ENCODE measurements at places on chromosomes 2 and 18. TPM values are rescaled to one million over a fixed set of nuclear protein-coding genes. Genes with fewer than 3 reads are reported as not detected.
A peak's percentile ranks its signal among the peaks of the same experiment; 100 is the strongest.

The MTLN gene
- total RNA-seq: 6.4 TPM

- no peak for DNase-seq
Observed at GRCh38 chr18:54004828-54005227, 219.6 kb downstream of the MBD2 start.

The MRO gene
- total RNA-seq: 2.0 TPM

GRCh38 chr2:135066710-135067109 is 14.6 kb downstream of the RAB3GAP1 start:
- DNase-seq: no peak

DNA sequence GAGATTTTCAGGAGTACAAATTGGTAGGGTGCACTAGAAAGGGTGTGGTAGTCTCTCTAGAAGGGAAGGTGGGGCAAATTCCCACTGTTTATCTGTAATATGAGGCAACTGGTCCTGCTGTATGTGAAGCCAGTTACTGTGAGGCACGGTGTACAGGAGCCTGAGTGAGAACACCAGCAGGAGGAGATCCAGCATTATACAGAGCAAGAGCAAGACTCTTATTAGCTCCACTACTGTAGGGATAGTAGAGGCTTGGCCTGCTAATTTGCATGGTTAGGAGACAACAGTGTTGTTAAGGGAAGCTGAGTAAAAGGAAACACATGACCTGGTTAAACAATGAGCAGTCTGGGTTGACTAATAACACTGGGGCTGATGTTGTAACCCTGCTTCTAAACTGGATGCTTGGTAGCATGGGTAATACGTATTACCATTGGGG is 76.3 kb upstream of the WDSUB1 start:
- DNase-seq: no peak

DNA sequence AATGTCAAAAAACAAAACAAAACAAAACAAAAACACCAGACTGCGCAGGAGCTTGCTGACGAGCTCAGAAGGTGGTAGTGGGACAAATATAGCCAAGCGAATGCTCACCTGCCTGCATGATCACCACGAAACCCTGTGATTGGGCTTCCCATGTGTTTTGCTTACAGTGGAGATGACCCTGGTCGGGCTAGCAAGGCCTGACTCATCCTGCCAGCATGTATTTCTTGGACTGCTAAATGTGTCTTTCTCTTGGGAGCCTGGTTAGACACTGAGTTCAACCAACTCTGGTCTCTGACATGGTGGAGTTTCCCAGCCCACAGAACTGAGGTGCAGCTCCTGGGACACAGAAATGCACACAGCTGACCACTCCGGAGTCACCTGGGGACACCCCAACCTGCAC is 30.7 kb upstream of the DUSP2 start:
- DNase-seq: no peak

GRCh38 chr18:72869226-72870185 is 1.7 kb upstream of the NETO1 start:
- DNase-seq: peak; percentile 8

DNA sequence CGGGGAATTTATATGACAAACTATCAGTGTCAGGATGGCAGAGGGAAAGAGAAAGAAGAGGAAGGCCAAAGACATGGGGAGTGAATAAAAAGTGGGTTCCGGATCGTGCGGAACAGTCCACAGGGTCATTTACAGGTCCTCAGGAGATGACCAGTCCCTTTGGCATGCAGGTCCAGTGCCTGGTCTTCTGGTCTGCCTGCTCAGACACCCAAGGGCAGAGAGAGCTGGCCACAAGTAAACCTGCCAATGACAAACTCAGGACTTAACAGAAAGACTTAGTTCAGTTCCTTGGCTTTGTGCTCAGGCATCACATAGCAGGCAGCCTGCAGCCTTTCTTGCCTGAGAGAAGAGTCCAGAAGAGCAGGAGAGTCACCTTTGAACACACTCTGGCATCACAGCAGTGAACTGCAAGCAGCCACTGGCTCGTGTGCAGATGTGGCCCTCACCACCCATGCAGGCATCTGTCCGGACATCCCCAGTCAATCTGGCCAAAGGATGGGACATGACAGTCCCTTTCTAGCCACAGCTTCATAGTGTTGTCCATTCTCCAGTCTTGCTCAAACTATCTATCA is 14.0 kb downstream of the TMEM127 start:
- DNase-seq: peak; percentile 61

GRCh38 chr18:80086281-80086680 is 22.8 kb upstream of the ADNP2 start:
- no peak for DNase-seq

GRCh38 chr2:112077814-112078213 is 22.7 kb downstream of the TMEM87B start:
- DNase-seq: no peak

GRCh38 chr2:165632594-165632993 is 161.5 kb downstream of the GALNT3 start:
- no peak for DNase-seq

DNA sequence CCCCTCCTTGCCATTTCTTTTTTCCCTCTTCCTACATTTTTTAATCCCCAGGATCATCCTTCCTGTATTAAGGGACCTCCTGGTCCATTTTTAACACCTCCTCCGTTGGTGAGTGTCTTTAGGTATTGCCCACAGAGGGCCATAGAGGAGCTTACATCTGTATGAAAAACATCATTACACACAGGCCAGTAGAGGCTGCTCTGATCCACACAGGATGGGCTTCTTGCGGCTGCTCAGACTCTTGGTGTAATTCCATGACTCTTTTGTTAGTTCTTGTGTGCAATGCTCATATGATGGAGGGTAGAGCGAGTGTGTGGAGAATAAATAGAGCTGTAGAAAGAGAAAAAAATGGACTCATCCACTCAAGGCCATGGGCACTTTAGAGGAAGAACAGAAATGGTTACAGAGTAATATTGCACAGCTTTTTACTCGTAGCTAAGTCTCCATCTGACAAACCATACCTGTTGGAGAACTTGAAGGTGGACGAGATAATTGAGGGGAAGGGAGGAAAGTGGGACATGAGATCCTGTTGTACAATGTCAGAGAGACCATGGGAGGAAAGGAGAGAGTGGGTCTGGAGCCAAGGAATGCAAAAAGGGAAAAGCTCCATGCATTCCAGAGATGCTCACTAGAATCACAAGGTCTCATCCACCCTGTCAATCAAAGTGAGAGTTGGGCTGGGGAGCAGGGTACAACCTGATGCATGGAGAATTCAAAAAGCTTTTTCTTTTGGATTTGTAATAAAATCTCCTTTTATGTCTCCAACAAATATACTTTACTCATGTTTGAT is 129.7 kb upstream of the TNP1 start:
- DNase-seq: no peak

- DNase-seq: no peak
Observed at GRCh38 chr2:209937893-209938292, 64.5 kb upstream of the RPE start.

GRCh38 chr2:119252186-119253113 is 28.8 kb downstream of the STEAP3 start:
- DNase-seq: no peak

DNA sequence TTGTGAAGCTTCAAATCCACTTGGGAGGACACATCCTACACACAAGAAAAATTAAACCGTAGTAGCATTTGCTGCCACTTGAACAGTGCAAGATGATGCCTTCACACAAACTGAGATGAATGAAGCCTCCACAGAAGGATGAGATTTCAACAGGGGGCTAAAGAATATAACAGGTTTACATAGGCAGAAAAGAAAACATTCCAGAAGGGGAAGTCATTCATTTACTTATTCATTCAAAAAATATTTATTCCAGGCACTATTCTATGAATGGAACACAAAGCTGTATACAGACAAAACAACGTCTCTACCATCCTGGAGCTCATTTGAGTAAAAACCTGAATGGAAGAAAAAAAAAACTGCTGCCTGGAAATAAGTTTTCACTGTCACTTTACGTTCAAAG is 170.5 kb downstream of the CDH20 start:
- DNase-seq: no peak

DNA sequence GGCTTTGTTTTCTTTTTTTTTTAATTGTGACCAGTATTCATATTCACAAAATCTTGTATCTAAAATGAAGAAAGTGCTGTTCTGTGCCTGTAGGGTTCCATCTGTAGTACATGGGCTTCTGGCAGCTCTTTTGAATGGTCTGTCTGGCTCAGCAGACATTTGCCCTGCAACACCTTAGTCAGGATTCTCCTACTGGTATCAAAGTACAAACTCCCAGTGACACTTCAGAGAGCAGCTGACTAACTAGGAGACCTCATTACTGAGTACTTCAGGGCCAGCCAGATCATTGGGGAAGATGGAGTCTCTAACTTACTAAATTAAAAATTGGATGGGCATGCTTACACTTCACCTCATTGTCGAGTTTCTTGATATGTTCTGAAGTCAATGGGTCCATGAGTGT is 39.7 kb downstream of the GRHL1 start:
- DNase-seq: no peak

The PLCD4 gene
- 13.8 TPM for total RNA-seq

DNA sequence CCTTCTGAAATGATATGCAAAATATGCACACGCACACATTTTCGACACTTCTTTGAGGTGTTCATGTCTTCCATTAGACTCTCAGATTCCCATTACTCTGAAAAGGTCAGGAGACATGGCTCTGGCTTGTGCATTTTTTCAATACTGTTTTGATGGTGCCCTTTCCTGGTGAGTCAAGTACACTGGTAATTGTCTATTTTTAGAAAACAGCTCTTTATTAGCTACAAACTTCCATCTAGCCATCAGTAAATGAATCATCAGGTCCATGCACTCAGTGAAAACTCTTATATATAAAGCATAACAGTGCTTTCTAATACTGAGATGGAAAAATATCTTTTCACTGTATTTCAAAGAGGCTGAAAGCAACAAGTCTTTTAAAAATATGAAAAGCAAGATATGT is 194.9 kb downstream of the GALNT1 start:
- no peak for DNase-seq

GRCh38 chr2:28340312-28341202 is 52.1 kb upstream of the FOSL2 start:
- DNase-seq: no peak

The SPC25 gene
- total RNA-seq: not detected

GRCh38 chr2:109079590-109079989 is 49.4 kb upstream of the SH3RF3 start:
- DNase-seq: no peak

DNA sequence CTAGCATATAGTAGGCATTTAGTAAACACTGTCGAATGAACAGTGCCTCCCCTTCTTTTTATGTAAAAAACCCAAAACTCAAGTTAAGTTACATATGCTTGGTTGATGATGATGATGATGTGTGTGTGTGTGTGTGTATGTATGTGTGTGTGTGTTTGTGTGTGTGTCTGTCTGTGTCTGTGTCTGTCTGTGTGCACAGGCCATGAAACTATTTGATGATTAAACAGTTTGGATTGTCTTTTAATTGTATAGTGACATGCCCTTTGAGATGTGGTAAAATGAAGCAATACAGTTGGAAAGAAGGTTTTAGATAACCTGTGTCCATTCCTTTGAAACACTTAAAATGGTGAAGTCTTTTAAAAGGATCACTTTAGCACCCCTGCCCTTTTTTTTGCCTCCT is 105.6 kb downstream of the MAP4K4 start:
- DNase-seq: no peak

GRCh38 chr18:63823516-63824219 is 48.5 kb downstream of the SERPINB7 start:
- DNase-seq: peak; percentile 38

DNA sequence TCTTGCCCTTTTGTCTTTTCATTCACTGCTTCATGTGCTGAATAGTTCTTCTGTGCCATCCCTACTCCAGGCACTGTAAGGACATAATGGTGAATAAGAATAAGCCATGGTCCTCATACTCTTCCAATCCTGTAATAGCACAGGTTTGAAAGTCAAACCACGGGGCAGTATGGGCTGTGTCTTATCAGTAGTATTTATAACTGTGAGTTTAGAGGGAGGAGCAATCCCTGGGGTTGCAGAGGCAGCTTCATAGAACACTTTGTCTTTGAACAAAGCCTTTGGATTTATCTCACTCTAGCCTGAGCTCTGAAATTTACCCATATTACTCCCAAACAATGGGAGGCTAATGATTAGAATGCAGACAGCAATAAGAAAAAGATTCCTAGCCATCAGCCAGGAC is 30.2 kb upstream of the ALK start:
- DNase-seq: no peak

GRCh38 chr2:101264360-101264939 is 11.8 kb downstream of the CNOT11 start:
- DNase-seq: no peak

The TNS1 gene
- 174 TPM for total RNA-seq

DNA sequence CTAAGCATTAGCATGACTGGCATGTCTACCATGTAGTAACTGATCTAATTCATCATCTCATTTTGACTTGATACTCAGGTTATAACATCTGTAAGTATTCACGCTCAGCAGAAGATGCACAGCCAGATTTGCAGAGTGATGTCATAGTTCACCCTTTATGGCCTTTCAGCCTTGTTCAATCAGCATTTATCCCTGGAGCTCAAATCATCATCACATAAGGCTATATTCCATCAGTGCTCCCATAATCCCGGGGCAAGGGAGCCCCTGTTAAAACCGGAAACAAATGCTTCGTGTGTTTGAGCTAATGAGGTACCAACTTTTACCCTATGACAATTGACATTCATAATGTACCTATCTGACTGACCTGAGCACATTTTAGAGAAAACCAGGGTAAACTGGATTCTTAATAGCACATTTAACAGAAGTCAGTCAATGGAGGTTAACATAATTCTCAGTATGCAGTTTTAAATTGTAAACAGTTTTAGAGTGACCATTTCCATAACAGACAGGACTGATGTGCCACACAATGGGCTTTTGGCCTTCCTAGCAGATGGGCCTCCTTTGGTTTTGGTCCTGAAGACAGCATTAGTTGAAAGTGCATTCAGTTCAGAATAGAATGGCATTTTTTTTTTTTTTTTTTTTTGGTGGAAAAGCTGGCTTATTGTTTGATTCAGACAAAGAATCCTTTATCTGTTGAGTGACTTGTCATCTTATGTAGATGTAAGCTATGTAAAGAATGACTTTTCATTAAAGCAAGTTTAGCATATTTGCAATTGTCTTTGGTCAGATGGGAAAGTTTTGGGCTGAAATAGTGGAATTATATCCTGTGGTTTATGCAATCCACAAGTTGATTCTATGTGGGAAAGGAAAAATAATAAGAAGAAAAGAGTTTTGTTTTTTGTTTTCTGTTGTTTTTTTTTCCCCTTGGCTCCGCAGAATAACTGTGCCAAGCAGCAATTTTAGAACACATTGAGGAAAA is 866.0 kb upstream of the ACVR2A start:
- no peak for DNase-seq

GRCh38 chr2:63695583-63695982 is 106.8 kb downstream of the MDH1 start:
- no peak for DNase-seq

DNA sequence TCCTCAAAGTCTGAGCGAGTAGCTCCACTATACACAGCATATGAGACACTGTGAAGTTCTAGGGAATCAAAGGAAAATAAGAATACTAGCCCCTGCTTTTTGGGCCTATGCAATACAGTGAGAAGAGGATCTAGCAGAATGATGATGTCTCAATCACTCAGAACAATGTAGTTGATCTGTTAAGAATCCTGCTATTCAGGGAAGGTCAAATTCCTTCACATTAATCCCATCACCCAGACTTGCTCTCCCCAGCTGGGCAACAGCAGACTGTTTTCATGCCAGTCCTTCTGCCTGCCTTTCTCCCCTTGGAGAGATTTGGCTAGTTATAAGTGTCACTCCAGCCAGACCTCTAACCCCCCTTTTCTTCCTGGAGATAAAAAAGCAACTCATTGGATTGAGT is 230.0 kb upstream of the EPHA4 start:
- DNase-seq: no peak

The CETN1 gene
- not detected for total RNA-seq
